ENCODE measurements at places on chromosomes 13 and 19.

DNA sequence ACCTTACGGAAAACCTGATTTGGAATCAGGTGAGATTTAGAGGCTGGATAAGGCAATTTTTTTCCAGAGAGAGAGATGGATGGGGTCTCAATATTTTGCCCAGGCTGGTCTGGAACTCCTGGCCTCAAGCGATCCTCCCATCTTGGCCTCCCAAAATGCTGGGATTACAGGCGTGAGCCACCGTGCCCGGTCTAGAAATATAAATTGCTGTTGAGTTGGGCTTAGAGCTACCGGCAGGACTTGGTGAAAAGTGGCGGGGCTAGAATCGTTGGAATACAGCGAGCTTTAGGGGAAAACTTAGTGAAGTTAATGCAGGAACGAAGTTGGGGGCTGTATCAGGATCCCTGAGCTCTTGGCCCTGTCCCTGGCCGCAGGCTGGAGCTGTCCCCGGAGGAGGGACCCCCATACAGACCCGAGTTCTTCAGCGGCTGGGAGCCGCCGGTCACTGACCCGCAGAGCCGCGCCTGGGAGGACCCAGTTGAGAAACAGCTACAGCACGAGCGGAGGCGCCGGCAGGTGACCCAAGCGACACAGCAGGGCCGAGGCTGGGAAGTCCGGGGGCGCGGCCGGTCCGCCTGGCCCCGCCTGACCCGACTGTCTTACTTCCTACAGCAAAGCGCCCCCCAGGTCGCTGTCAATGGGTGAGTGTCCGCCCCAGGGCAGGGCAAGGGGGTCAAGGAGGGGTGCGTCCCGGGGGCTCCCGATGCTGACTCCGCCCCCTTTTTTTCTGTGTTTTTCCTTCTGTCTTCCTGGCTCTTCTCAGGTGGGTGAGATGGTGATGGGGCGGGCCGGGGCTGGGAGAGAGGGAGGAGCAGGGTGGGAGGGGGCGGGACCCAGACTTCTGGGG is 7.6 kb downstream of the EPS8L1 start:
- DNase-seq = no peak

DNA sequence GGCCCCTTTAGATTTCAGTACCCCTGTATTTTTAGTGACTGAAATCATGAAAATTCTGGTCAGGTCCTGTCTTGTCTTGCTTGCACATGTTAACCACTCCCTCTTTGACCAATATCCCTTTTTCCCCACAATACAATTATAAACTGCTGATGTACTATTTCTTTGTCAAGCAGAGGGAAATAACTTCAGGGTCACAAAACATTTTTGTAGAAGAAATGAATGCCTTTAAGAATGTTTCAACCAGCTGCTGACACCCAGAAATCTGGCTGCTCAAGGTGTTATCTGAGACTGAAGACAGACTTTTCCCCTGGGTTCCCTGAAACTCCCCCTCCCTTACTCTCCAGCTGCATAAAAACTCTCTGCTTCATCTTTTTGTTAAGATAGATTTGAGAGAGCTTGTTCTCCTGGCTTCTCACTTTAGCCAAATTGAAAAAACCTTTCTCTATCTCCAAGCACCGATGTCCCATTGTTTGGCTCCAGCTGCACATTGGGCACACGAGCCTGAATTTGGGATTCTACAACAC is 18.4 kb upstream of the ACOD1 start:
- no peak for DNase-seq

- no peak for DNase-seq
These were observed 375.4 kb upstream of the SLITRK6 start for GRCh38 chr13:86174622-86175021.

GRCh38 chr19:22331521-22331920 is 45.3 kb downstream of the ZNF729 start:
- no peak for DNase-seq

DNA sequence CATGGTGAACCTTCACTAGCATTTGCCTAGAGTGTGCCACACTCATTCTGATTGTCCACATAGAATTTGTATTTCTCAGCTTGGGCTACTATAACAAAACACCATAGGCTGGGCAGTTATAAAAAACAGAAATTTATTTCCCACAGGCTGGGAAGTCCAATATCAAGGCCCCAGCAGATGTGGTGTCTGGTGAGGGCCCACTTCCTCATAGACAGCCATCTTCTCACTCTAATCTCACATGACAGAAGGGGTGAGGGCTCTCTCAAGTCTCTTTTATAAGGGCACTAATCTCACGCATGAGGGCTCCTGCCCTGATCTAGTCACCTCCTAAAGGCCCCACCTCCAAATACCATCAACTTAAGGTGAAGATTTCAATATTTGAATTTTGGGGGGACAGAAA is 53.6 kb downstream of the LRRC63 start:
- DNase-seq = no peak

DNA sequence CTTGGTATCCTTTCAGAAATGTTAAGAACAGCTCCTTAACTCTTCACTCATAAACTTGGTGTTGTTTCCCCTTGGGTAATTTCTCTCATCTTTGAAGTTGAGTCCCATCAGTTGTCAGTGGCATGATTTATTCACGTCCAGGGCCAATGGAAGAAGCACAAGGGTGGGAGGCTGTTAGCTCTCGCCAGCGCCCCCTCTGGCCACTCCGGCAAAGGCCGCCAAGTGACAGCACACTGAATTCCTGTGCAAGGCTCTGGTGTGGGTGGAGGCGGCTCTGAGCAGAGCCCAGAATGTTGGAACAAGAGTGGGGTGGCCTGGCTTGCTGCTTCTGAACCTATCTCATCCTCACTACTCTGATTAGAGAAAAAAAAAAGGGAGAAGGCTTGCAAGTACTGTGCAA is 13.1 kb upstream of the MEDAG start:
- no peak for DNase-seq

- no peak for DNase-seq
These were observed 4.5 kb upstream of the ADAMTS10 start for GRCh38 chr19:8615024-8615423.

- no peak for DNase-seq
These were observed 20.1 kb downstream of the TLE2 start for GRCh38 chr19:3008994-3009393.

GRCh38 chr13:104785952-104786351 is 1719.7 kb upstream of the SLC10A2 start:
- no peak for DNase-seq

GRCh38 chr13:112561478-112561877 is 26.5 kb downstream of the TUBGCP3 start:
- no peak for DNase-seq

GRCh38 chr13:21326155-21327031 is 132.7 kb downstream of the ZDHHC20 start:
- no peak for DNase-seq

DNA sequence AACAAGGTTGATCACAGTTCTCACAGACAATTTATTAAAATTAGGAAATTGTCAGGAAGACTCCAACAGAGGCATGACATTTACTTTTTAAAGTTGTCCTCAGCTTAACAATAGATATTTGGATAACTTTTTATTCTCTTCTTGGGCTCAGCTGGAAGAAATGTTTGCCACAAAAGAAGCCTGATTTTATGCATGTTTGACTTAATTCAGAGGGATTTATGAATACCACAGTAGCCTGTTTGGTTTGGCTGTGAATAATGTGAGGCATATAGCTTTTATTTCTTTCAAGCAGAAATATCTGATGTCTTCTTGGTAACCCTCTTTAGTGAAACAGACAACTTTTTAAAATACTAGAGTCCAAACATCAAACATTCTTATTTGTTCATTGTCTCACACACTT is 1464.5 kb upstream of the SLC10A2 start:
- DNase-seq = no peak

- no peak for DNase-seq
These were observed 20.5 kb downstream of the IQCN start for GRCh38 chr19:18253716-18254115.

DNA sequence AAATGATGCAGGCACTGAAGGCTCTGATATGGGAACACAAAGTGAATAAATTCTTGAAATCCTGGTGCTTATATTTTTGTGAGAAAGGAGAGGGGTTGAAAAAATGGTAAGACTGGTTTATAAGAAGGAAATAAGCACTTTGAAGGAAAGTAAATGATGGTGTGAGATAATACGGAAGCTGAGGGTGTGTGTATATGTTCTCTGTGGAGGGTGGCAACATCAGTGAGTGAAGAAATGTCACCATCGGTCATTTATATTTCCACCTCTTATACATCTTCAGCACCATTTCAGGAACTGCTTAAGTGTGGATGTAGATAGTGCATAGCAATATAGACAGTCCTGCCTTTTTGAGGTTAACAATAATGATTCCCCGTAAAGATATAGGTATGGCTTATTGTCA is 17.5 kb downstream of the ZNF136 start:
- DNase-seq = no peak

- no peak for DNase-seq
These were observed 772 bp downstream of the PARP4 start for GRCh38 chr13:24511816-24512196.

GRCh38 chr13:110047496-110047895 is 259.5 kb downstream of the COL4A1 start:
- no peak for DNase-seq

DNA sequence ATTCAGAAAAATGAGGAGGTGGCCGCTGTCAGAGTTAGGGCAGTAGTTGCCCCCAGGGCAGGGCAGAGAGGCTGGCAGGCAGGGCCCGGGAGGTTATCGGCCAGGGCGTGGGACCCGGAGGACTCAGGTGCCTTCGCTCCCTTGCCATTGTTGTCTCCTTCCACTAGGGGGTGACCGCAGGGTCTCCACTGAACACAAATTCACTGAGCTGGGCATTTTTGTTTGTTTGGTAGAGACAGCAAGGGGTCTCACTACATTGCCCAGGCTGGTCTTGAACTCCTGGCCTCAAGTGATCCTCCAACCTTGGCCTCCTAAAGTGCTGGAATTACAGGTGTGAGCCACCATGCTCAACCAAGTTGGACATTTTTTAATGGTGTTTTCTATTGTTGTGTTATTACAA is 25.1 kb downstream of the CARS2 start:
- DNase-seq = no peak

DNA sequence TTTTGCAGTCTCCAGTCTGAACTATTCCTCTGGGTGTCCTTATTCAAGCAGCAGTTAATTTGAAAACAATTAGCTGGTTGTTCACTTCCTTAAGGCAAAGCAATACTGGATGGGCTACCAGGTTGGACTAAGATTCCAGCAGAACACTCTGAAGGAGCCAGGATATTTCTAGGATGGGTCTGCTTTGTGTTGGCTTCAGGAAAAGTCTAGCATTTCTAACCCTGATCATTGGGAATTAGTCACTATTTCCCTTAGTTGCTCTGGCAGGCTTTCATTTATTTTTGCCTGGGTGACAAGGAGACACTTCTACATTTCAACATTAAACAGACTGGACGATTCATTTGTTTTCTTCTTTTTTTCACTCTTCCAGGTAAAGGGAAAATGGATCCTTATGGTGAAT is 228.4 kb downstream of the ENOX1 start:
- no peak for DNase-seq

GRCh38 chr13:85549819-85550218 is 249.4 kb downstream of the SLITRK6 start:
- DNase-seq = no peak

DNA sequence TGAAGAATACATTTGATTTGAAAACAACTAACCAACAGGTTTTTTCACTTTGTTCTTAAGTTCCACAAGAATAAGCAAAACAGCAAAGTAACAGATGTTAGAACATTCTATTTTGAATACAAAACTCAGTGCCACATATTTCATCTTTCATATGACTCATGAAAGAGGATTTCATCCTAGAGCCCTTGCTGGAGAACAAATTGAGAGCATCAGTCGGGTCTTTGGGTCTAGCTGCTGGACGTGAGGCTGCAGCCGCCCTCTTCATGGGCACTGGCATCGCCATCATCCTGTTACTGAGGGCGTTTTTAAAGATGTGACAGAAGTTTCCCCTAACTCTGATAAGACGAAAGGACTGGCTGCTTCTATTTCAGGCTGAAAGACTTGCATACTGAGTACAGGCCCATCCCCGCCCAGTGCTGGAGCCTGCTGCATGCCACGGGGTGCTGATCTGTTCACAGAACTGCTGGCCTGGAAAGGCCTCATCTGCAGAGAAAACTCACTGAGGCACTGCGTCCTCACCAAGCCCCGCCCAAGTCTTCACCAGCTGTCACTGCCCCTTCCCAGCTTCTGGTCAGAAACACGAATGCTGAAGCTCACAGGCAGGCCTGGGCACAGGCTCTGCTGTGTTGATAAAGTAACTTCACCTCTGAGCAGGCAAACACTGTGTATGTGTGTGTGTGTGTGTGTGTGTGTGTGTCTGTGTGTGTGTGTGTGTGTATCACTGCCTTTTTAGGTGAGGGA is 101.4 kb downstream of the TUBGCP3 start:
- no peak for DNase-seq

DNA sequence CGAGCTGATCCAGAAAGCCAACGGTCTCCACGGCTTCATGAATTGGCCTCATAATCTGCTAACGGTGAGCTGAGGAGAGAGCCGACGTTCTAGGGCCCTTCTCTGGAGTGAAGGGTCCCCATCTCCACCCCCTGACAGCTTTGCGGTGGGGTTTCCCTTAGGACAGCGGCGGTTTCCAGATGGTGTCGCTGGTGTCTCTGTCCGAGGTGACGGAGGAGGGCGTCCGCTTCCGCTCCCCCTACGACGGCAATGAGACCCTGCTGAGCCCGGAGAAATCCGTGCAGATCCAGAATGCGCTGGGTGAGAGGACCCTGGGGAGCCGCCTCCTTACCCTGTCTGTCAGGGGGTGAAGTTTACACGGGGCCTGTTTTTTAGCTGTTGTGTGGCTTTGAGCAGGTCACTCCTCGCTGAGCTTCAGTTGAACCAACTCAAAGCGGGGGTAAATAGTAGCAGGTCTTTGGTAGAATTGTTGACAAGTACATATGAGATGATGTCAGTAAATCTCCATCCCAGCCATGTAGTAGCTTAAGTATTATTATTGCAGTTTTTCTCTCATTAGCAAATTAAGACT is 801 bp downstream of the QTRT1 start:
- no peak for DNase-seq

DNA sequence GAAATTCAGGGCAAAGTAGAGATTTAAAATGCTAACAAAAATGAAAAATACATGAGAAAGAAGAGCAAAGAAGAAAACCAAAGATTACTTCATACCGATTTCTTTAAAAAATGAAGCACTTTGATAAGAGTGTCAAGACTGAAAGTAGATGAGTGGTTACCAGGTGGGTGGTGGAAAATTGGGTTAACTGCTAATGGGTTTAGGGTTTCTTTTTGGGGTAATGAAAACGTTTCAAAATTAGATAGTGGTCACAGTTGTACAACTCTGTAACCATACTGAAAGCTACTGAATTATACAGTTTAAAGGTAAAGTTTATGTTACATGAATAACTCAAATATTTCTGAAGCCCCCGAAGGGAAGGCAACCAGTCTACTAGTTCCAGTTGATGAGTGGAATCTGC is 179.4 kb downstream of the NDFIP2 start:
- DNase-seq = no peak

GRCh38 chr13:67971291-67971690 is 741.2 kb upstream of the PCDH9 start:
- DNase-seq = no peak

DNA sequence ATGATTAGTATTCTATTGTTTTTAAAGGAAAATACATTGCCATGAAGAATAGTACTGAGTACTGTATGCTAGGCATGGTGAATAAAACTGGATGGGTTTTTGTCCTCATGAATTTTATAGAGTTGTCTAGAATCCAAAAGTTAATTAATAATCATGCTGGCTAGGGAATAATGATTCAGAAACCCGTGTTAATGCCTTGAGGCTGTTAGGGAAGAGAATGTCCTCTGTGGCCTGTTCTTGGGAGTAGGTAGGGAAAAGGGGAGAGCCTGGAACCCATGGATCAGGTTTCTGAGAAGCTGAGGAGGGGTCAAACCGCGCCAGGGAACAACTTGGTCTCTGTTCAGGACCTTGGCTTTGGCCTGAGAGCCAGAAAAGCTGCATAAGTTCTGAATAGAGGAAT is 1376.3 kb upstream of the SLC10A2 start:
- DNase-seq = no peak

- DNase-seq = no peak
These were observed 6.6 kb upstream of the ESD start for GRCh38 chr13:46803586-46803985.
